ENCODE measurements at places on chromosomes 3 and 15. TPM values are rescaled to one million over a fixed set of nuclear protein-coding genes. Genes with fewer than 3 reads are reported as not detected.

DNA sequence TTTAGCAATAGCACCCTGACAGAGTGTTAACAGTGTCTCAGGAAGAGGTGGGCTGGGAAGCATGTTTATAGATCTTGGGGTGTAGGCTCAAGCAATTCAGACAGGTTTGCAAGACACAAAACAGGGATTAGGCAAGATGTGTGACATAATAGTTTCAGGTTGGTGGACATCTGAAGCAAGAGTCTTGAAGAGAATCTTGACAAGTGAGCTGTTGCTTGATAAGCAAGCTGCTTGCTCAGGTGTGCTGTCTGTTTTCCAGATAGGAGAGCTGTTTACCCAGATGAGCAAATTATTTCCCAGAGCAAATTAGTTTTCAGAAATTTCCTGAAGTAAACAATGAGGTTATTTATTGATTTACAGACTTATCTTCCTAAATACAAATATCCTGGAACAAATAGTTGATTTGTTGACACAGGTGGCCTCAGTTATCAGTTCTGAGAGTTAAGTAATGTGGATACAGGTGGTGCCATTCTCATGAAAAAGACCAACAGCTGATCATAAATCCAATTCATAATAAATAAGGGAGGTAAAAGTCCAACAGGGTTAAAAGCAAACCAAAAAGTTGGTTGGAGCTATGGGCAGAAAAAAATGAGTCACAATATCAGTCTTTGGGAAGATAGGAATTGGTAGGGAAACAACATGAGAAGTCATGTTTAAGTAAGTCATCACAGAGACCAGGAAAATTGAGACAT lies 437.3 kb downstream of the TBL1XR1 start:
- DNase-seq, result no peak

DNA sequence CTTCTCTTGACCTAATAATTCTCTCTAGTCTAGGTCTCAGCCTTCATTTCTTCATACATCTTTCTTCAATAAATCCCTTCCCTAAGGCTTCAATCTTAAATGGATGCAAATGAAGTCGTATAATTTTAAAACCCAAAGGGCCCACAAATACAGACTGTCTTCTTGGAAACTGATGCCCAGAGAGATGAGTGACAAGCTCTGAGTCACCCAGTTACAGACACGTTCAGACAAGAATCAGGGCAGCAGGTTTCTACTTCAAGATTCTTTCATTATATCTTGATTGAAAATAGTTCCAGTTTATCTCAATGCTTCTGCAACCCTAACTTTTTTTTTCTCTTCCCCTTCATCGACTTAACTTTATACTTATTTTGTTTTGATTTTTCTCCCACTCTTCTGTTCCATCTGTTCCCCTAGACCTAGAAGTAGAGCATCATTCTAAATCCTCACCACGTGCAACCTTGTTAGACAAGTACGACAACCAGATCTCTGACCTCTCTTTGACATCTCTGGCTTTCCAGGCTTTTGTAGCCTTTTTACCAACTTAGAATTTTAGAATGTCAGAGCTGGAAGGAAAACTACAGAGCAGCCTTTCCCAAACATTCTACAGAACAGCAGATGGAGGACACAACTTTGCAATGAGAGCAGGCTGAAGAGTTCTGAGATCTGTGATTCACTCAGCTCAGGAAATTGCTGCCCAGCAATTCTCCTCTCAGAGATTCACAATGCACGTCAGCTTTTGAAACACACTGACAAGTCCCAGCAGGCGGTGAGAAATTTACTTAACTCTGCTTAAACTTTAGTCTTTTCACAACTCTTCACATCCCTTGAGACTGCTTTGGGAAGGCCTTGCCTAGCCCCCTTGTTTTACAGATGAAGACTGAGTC lies 25.3 kb downstream of the NCEH1 start:
- DNase-seq, result no peak

DNA sequence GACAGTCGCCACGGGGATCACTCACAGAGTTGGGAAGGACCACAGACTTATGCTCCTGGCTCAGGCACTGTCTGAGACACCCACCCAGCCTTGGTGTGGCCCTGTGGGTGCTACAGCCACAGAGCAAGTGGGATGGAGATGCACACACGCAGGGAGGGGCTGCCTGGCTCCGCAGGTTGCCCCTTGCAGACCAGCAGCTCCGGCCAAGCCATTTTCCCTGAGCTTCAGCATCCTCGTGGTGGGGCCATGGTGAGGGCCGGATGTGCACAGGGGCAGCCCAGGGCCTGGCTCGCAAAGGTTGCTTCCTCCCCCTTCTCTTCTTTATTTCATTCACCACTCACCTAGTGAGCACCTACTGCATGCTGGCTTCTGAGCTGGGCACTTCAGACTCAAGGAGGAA lies 55.4 kb upstream of the GRIP2 start:
- DNase-seq, result no peak

GRCh38 chr3:152915695-152916094 lies 80.8 kb downstream of the P2RY1 start:
- DNase-seq, result no peak

GRCh38 chr15:84823282-84823878 lies 6.2 kb downstream of the ALPK3 start:
- DNase-seq, result no peak

Gene CD80
- polyA plus RNA-seq, result 3.3 TPM

Data from thymus (tissue), 14 donors.